Kasumi-1 (cell line): ENCODE measurements at places on chromosomes 5 and 9.

GRCh38 chr9:131892162-131892707 is 152.4 kb upstream of the RAPGEF1 start:
- DNase-seq, result no peak

DNA sequence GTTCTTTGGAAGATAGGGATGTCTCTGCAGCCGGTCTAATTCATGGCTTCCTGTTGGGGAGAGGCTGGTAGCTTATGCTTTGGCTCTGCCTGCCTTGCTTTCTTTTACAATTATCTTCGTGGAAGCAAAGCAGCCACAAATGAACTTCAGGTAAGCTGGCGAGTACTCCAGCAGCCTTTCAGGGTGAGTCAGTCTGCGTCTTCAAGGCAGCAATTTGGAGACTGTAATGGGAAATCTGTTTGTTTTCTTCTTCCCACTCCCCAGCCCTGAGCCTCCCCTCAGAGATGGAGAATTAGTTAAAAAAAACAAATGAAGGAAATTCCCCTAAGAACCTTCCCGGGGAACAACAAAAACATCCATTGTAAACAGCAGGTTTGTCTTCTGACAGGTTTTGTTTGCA is 100.1 kb downstream of the PSAT1 start:
- no peak for DNase-seq

DNA sequence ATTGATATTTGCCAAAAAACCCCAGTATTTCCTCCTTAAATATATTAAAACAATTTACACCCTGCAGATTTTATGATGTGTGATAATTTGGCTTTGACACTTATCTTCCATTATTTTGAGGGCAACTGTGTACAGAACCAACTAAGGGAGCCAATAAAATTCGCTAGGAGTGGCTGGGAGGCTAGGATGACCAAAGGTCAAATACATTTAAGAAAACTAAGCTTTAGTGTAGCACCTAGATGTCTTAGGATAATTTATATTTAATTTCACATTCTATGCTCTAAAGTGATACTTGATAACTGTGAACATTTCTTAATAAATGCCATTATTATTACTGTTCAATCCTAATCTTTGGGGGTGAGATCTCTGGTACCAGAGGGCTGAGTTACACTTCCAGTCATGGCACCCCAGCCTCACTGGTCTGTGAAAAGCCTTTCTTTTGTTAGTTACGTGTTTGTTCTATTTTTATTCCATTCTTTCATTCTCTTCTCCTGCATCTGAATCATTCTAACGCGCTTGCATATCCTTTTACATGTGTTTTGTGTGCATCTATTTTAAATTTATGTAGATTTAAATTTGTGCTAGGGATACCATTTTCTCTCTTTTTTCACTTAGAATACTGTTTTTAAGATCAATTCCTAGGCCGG is 19.1 kb downstream of the MSANTD3 start:
- no peak for DNase-seq

DNA sequence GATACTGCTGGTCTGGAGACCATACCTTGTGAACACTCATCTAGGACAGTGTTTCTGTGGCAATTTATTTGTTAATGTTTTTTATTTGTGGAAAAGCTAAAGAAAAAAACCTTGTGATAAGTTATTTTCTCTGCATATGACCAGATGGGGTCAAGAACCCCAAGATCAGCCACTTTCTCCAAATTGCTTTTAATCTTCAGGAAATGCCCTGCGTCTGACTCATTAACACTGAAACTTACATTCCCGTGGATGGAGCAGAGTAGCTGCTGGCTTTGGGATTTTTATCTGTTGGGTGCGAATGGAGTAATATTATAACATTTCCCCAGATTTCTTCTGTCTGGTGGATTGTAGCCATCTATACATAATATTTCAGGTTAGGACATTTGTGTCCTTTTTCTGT is 444.5 kb downstream of the SH3GL2 start:
- no peak for DNase-seq

GRCh38 chr9:818958-819357 is 22.5 kb upstream of the DMRT1 start:
- no peak for DNase-seq

DNA sequence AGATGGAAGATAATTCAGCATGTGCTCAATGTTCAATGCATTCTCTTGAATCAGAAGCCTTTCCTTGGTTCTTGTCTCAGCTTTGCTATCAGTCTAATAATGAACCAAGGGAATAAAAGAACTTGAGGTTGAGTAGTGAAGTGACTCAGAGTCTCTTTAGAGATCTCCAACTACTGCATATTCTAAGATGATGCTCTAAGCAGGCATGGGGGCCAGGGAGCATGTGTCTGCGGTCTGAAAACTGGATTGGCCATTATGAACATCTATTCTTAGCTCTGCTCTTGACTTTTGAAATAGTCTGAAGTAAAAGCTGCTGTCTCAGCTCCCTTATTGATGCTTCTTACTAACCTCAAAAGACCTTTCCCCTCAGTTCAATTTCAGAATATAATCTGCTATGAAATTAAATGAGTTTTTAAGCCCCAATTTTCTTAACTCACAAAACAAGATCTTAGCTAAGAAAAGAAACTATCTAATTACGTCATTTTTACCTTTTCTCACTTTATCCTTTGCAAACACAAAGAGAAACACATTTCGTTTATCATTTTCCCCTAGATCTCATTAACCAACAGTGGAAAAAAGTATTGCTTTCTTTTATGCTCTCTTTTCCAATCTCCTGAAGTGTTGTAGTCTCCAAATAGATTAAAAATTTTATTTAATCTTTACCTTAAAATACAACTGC is 44.8 kb downstream of the PLCXD3 start:
- no peak for DNase-seq

- DNase-seq, result no peak
These were observed 19.1 kb upstream of the DELE1 start for GRCh38 chr5:141904551-141904950.

DNA sequence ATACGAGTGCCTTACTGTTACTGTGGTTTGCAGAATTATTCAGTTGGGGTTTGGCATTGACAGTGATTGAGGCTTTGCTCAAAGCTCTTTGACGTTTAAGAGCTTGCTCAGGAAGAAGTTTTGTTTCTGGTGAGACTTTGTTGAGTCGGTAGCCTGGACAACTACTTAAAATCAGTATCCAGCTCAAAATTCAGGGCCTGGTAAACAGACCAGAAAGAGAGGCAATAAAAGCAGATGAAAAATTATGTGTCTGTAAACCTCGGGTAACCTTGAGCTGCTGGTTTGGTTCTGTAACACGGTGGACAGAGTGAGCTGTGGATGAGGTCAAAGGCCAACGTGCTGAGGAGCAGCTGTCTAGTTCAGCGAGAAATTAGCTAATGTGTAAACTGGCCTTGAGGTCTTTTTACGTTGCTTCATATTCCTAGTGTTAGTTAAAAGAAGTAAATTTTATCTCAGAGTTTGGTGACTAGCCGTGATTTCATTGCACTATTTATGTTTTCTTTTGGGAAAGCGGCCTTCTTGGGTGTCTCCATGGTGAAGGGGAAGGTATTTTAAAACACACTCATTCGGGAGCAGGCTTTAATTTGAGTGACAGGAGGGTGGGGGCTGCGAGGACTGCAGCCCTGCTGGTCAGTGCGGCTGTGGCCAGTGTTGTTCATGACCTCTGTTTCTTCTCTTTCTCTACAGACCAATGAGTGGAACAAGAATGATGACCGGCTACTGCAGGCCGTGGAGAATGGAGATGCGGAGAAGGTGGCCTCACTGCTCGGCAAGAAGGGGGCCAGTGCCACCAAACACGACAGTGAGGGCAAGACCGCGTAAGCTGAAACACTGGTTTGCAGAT is 82.0 kb upstream of the TTC23L start:
- no peak for DNase-seq

- no peak for DNase-seq
These were observed 30.6 kb upstream of the SMU1 start for GRCh38 chr9:33106827-33107621.

DNA sequence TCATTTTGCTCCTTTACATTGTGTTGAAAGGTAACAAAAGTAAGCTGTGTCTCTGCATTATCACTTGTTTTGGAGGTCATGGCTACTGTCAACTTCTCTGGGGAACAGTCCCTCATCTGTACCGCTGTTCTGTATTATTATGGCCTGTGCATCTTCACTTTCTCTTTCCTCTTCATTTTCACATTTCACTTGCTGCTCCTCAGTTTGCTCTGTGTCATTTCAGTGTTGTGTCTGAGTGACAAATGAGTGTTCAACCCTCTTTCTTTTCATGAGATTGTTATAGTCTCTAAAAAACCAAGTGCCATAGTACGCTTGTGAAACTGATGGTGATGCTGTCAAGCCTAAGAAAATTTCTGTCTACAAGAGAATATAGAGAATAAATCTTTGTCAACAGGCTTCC is 122.0 kb upstream of the FER start:
- no peak for DNase-seq

GRCh38 chr9:130368631-130369103 is 76.1 kb upstream of the ASS1 start:
- DNase-seq, result no peak

DNA sequence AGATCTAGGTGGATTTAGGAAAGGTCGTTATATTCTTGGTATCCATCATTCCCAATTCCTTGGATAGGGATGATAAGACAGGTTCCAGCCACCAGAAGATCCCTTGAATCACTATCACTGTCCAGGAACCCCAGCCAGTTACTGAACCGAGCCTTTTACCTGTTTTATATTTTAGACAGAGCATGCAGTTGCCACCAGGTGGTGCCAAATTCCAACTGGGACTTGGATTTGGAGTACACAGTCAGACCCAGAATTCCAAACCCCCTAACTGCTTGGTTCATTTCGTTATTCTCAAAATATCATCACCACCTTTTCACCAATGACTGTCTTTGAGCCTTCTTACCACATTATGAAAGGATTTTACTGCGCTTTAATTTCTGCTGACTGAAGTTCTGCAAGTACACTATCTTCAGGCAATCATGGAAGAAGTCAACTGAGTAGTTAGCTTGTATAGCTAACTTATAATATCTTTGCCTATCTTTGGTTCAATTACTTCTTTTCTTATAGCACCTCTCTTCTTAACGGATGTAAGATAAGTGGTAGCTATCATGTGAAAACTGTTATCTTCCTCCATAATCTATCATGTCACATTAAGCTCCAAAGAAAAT is 191.8 kb downstream of the PRR16 start:
- DNase-seq, result peak; percentile 54

GRCh38 chr5:134586866-134587524 is 45.6 kb downstream of the SAR1B start:
- peak; percentile 91 for DNase-seq

- DNase-seq, result no peak
These were observed 196.8 kb downstream of the PRDM9 start for GRCh38 chr5:23703940-23704855.

DNA sequence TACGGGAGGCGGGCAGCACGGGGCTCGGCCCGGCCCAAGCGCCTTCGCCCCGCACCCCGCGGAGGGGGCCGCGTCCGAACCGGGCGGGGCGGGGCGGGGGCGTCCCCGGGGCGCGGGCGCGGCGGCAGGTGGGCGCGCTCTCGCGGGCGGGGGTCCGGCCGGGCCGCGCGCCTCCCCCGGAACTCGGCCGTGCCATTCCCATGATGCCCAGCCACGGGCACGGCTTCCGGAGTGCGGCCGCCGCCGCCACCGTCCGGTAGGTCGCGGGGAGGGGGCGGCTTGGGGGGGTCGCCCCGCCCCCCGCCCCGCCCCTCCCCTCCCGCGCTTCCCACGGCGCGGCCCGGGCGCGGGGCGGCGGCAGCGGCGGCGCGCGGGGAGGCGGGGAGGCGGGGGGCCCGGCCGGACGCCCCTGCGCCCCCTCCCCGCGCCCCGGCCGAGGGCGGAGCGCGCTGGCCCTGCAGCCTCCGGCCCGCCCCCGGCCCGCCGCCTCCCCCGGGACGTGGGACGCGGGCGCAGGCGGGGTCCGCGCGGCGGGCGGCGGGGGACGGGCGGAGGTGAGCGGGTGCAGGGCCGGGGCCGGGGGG is at the start of gene PPP1R26:
PPP1R26 (plus strand) TSS at position 314 of the 584 bp plus-strand sequence. CDS start 4,729 bp downstream, outside the sequence.
- no peak for DNase-seq

GRCh38 chr9:114366334-114367128 is 21.3 kb downstream of the AKNA start:
- DNase-seq, result peak; percentile 58

DNA sequence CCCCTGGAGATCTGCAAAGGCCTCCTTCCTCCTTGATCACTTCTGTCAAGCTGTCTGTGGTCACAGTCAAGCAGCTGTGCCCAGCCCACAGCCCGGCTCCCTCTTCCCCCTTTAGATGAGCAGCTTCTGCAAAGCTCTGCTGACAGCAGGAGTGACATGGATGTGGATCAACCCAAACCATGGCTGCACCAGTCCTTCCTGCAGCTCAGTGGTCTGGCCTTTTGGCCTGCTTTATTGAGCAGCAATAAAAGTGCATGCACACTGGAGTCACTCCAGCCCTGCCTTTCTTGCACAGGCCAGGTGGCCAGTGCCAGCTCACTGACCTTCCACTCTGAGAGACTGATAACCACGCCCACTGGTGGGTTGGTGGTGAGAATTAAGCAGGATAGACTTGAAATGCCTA is 91.3 kb upstream of the OTULINL start:
- DNase-seq, result peak; percentile 84

GRCh38 chr5:129271308-129271707 is 176.8 kb downstream of the ISOC1 start:
- peak; percentile 75 for DNase-seq

DNA sequence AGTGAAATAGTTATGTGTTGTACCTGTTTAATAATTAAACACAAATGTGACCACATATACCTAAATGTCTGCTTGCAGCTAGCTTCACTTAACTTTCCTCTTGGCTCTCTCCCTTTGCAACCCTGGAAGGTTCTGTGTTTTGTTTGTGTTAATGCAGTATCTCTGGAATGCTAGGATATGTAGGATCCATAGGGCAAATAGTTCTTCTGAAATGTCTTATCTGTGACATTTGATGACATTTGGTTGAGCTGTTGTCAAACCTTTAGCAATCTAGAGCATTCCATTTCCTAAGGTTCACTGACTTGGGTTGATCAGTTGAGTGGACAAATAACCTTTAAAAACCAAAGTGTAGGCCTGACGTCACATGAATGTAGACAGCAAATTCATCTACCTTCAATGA is 21.8 kb downstream of the CTNNA1 start:
- no peak for DNase-seq

DNA sequence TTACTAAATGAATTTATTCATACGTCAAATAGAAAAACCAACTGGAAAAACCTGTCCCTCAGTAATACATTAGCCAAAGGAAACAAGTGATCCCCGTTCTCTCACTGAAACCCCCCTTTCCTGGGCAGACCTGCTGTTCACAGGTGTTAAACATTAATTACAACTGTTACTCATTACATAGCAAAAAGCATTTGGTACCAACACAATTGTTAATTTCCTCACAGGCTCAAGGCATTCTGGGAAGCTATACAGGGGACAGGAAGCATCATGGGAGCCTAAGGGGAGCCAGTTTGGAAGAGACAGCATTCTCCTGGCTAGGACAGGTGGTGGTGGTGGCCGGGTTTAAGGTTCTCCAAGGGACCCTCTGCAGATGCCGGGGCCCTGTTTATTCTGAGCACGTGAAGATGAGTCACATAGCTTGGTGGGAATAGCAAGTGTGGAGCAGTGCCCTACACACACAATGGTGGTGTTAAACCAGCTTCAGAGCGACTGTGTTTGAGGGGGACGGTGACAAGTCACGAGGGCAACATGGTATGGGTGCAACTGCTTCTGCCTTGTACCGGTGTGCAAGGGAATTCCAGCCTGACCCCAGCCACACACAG is 62.6 kb upstream of the SLC25A51 start:
- no peak for DNase-seq
